Glutamatergic neuron (in vitro differentiated cells): ENCODE measurements at places on chromosomes 5 and 9.

- no peak for DNase-seq
Measured at GRCh38 chr5:67053229-67053628, 143.4 kb downstream of the CD180 start.

DNA sequence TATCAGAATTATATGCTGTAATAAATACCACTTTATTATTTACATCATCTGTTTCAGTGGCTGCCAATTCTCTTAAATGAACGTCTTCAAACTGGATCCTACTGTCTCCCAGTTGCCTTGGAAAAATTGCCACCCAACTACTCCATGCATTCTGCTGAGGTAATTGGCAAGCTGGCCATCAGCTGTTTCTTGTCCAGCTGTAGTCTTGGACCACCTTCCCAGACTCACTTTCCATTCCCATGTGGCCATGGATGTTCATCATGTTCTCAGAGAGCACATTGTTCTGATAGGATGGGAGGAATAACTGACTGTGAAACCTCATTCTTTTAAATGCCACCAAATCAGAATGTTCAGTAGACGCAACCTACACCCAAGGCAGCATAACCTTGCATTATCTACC is 157.5 kb downstream of the DOCK8 start:
- no peak for DNase-seq

GRCh38 chr9:132061526-132061925 is 18.1 kb downstream of the MED27 start:
- no peak for DNase-seq

DNA sequence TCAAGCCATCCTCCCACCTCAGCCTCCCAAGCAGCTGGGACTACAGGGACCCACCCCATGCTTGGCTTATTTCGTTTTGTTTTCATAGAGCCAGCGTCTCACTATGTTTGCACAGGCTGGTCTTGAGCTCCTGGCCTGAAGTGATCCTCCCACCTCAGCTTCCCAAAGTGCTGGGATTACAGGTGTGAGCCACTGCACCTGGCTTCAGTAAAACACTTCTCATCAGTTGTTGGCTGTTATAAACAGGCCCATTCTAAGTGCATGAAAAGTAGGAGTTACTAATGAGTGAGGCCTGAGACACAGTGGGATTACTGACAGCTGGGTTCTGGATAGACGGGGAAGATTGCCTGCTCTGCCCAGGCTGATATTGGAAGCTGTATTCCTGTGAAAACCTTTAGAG is 3.5 kb downstream of the CRB2 start:
- DNase-seq, result no peak

GRCh38 chr9:76737154-76737902 is 26.9 kb upstream of the PCA3 start:
- no peak for DNase-seq

- no peak for DNase-seq
Measured at GRCh38 chr5:132815454-132815853, 2.4 kb downstream of the SOWAHA start.

- DNase-seq, result no peak
Measured at GRCh38 chr5:111313017-111313724, 89.0 kb downstream of the CAMK4 start.
